ENCODE measurements at places on chromosomes 5 and 9. TPM values are rescaled to one million over a fixed set of nuclear protein-coding genes. Genes with fewer than 3 reads are reported as not detected.

Gene MCIDAS
- 0.39 TPM for total RNA-seq

Gene PCDHGA12
- total RNA-seq, result 1.3 TPM

Gene INSL6
- not detected for total RNA-seq

Gene RRAGA
- total RNA-seq, result 53.8 TPM

Gene SHISAL2B
- total RNA-seq, result 5.0 TPM

Gene WWC1
- total RNA-seq, result 28.2 TPM

Gene GRIN1
- 2.0 TPM for total RNA-seq

Gene C5orf47
- 0.11 TPM for total RNA-seq

Gene CDKN2B-AS1
- total RNA-seq, result not detected

DNA sequence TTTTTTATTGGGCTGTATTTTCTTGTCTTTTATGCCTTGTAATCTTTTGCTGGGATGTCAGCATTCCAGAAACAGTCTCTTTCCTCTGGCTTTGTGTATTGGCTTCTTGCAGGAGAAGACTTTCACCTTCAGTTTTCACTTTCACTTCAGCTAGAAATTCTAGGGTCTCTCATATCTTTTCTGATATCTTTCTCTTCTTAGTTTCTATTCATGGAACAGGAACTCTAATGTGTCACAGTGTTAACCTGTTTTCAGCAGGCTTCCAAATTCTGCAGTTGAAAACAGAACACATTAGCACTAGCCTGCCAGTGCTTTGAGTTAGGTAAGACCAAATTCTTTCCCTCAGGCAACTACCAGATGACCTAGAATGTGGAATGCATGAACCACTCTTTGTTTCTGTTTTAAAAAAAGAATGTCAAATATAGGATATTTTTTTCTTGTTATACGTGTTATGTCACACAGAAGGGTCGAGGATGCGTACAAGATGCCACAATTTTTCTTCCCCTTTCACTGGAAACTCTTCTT lies 164.7 kb downstream of the TUSC1 start:
- H3K4me1 ChIP-seq, result no peaks in the 10 kb centered on the region
- H3K4me3 ChIP-seq, result no peak overlapping the region
- no peak for DNase-seq
- no peak overlapping the region for H3K27ac ChIP-seq

DNA sequence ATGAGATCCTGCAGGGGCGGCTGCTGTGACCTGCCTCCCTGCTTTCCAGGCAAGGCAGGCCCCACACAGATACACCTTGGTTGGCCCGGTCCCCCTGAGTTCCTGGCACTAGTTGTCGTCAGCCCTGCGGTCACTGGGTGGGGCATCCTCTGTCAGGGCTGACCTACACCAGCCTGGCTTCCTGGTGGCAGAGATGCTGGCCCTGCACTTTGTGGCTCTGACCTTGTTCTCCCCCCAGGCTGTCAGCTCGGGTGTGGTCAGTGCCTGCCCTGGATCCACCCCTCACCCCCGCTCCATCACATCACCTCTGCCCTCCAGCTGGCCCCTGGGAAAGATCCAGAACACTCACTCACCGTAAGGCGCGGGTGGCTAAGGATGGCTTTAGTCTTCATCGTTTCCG lies 74.1 kb downstream of the PHF2 start:
- no peak for DNase-seq
- H3K4me1 ChIP-seq, result no peaks in the 10 kb centered on the region
- no peak overlapping the region for H3K4me3 ChIP-seq
- no peak overlapping the region for H3K27ac ChIP-seq
- no peaks in the 10 kb centered on the region for H3K27me3 ChIP-seq
- no peaks in the 10 kb centered on the region for H3K36me3 ChIP-seq

- H3K27me3 ChIP-seq, result no peaks in the 10 kb centered on the region
- no peaks in the 10 kb centered on the region for H3K36me3 ChIP-seq
- H3K27ac ChIP-seq, result no peak overlapping the region
Measured at GRCh38 chr9:16314476-16314875, 556.0 kb downstream of the BNC2 start.

DNA sequence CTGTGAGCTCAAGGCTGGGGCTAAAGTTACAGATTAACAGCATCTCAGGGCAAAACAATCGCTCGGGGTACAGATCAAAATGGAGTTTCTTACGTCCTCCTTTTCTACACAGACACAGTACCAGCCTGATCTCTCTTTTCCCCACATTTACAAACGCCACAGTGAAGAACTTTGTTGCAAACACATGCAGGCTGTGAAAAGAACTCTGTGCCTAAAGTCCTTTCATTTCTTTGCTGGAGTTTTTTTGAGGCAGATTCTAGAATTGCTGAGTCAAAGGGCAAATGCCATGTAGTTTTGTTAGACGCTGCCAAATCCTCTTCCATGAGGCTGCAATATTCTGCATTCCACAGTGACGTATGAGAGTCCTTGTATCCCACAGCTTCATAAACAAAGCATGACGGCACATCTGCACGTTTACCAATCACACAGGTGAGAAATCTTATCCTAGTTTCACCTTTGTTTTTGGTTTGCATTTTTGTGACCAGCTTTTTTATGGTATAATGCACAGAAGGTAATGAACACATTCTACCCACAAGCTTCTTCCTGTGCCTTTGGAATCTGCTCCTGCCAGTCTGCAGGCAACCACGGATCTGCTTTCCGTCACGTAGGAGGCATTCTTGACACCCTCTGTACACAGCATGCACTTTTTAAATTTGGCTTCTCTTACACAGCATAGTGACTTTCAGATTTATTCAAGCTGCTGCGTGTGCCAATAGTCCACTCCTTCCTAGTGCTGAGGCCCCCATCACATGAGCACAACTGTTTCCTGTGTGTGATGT lies 44.6 kb upstream of the LPCAT1 start:
- DNase-seq, result no peak
- no peak overlapping the region for H3K27ac ChIP-seq
- no peaks in the 10 kb centered on the region for H3K27me3 ChIP-seq
- peaks cover 44% of the 10 kb centered on the region for H3K36me3 ChIP-seq
- H3K4me3 ChIP-seq, result no peak overlapping the region

- H3K4me3 ChIP-seq, result no peak overlapping the region
- peaks cover 10% of the 10 kb centered on the region for H3K36me3 ChIP-seq
- DNase-seq, result no peak
- H3K27me3 ChIP-seq, result no peaks in the 10 kb centered on the region
- H3K27ac ChIP-seq, result peak overlapping the region; percentile 99
Measured at GRCh38 chr9:105912157-105912862, 218.0 kb downstream of the TMEM38B start.

GRCh38 chr9:37730839-37731238 lies 22.8 kb upstream of the TRMT10B start:
- H3K36me3 ChIP-seq, result no peaks in the 10 kb centered on the region
- no peak for DNase-seq
- no peak overlapping the region for H3K27ac ChIP-seq
- no peaks in the 10 kb centered on the region for H3K27me3 ChIP-seq
- H3K4me3 ChIP-seq, result no peak overlapping the region

DNA sequence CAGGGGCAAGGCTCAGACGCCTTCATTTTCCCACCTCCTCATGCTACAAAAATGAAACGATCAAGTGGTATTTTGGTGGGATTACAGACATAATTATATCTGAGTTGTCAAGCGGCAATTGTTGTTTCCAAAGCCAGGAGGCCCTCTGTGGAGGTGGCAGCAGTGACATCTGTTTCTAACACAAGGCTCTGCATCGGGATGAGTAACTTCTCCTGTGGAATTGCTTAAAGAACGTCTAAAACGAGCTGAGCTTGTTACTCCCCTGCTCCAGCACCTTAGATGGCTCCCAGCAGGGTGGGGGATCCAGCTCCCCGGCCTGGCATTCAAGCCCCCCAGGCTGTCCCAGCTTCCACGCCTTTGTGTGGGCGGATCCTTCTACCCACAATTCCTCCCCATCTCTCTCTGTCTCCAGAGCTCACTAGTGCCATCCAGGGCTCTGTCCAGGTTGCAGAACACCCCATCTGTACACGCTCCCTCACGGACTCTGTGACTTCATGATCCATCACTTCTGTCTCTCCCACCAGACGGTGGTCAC lies 36.8 kb downstream of the DAB2IP start:
- DNase-seq, result no peak
- H3K4me3 ChIP-seq, result no peak overlapping the region
- H3K27me3 ChIP-seq, result no peaks in the 10 kb centered on the region
- no peak overlapping the region for H3K27ac ChIP-seq
- peaks cover 4% of the 10 kb centered on the region for H3K36me3 ChIP-seq

- H3K4me3 ChIP-seq, result no peak overlapping the region
- H3K36me3 ChIP-seq, result no peaks in the 10 kb centered on the region
- H3K27me3 ChIP-seq, result no peaks in the 10 kb centered on the region
- no peaks in the 10 kb centered on the region for H3K4me1 ChIP-seq
Measured at GRCh38 chr9:91179237-91180138, 182.2 kb downstream of the AUH start.

DNA sequence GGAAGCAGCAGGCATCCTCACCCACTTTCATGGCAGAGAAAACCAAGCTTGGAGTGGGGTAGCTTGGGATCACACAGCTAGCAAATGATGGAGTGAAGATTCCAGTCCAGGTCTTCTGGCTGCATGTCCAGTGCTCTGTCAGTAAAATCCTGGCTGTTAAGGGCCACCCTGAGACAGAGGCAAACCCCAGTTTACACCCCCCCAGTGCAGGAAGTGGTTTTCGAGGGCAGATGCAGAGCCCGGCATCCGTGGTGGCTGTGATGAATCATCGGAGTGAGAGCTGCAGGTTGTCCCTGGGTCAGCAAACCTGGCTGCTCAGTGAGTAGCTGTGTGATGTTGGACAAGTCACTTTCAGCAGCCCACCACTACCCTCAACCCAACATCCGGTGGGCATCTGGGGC lies 115.4 kb downstream of the RGS3 start:
- no peak overlapping the region for H3K27ac ChIP-seq
- H3K4me1 ChIP-seq, result no peaks in the 10 kb centered on the region
- no peaks in the 10 kb centered on the region for H3K27me3 ChIP-seq
- H3K4me3 ChIP-seq, result no peak overlapping the region
- DNase-seq, result no peak

DNA sequence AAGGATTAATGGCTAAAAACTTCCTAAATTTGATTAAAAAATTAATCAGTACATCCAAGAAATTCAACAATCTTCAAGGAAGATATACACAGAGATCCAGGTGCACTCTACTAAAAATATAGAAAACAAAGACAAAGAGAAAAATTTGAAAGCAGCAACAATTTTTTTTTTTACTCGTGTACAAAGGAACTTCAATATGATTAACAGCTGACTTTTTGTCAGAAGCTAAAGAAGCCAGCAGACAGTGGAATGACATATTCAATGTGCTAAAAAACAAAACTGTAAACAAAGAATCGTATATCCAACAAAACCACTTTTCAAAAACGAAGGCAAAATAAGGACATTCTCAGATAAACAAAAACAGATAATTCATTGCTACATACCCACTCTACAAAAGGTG lies 234.6 kb downstream of the FSTL4 start:
- H3K36me3 ChIP-seq, result peaks cover 25% of the 10 kb centered on the region
- no peaks in the 10 kb centered on the region for H3K4me1 ChIP-seq
- DNase-seq, result no peak
- no peak overlapping the region for H3K27ac ChIP-seq

GRCh38 chr9:124137944-124138335 lies 119.8 kb upstream of the NEK6 start:
- H3K27ac ChIP-seq, result no peak overlapping the region
- DNase-seq, result no peak
- H3K36me3 ChIP-seq, result no peaks in the 10 kb centered on the region

- no peak overlapping the region for H3K27ac ChIP-seq
- H3K4me3 ChIP-seq, result no peak overlapping the region
- H3K27me3 ChIP-seq, result no peaks in the 10 kb centered on the region
- DNase-seq, result no peak
Measured at GRCh38 chr9:4799775-4800174, 7.0 kb downstream of the RCL1 start.

DNA sequence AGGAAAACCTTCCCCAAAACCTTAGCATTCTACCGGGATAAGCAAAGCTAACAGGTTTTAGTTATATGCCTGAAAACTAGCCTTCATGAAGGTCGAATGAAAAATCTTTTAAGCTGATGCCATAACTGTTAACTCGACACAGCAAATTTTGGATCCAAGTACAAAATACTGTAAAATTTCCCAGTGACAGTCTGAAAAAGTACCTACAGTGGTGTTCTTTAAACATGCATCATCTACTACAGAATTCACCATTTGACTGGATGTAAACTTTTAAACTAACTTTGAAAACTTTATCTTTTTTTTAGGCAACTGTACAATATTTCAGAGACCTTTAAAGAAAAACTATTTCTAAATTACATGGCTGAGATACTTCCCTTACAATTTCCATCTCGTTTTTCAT lies 791 bp downstream of the RAPGEF6 start:
- no peaks in the 10 kb centered on the region for H3K27me3 ChIP-seq
- H3K4me3 ChIP-seq, result peak overlapping the region; percentile 93
- H3K4me1 ChIP-seq, result 0 out of 2 replicates have a peak, but pooled peaks cover 2% of the 10 kb centered on the region
- H3K27ac ChIP-seq, result no peak overlapping the region
- DNase-seq, result no peak

GRCh38 chr9:123517512-123517911 lies 161.5 kb downstream of the CRB2 start:
- no peaks in the 10 kb centered on the region for H3K27me3 ChIP-seq
- no peak overlapping the region for H3K4me3 ChIP-seq
- no peak for DNase-seq
- no peaks in the 10 kb centered on the region for H3K36me3 ChIP-seq
- H3K4me1 ChIP-seq, result no peaks in the 10 kb centered on the region
- H3K27ac ChIP-seq, result no peak overlapping the region

- no peaks in the 10 kb centered on the region for H3K4me1 ChIP-seq
- no peaks in the 10 kb centered on the region for H3K27me3 ChIP-seq
- no peaks in the 10 kb centered on the region for H3K36me3 ChIP-seq
- no peak overlapping the region for H3K4me3 ChIP-seq
- no peak for DNase-seq
Measured at GRCh38 chr9:95096807-95097206, 220.7 kb downstream of the FANCC start.

DNA sequence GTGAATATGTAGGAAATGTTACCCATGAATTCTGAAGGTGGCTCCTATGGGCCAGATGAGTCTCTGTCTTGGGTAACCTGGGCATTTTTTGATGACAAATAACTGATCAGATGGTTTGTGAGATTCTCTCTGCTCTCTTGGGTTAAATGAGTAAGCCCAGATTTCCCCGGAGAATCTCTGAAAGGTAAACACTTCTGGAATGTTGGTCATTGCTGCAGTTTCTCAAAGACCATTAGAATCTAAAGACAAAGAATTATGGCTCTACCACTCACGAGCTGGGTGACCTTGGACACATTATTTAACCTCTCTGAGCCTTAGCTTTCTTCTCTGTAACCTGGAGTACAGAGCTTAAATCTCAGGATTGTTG lies 191.2 kb downstream of the DAB2IP start:
- no peak for DNase-seq
- H3K36me3 ChIP-seq, result peaks cover 8% of the 10 kb centered on the region
- H3K27me3 ChIP-seq, result no peaks in the 10 kb centered on the region
- H3K27ac ChIP-seq, result no peak overlapping the region
- no peaks in the 10 kb centered on the region for H3K4me1 ChIP-seq
